GM12865 (cell line): ENCODE measurements at places on chromosomes 3 and 15.

DNA sequence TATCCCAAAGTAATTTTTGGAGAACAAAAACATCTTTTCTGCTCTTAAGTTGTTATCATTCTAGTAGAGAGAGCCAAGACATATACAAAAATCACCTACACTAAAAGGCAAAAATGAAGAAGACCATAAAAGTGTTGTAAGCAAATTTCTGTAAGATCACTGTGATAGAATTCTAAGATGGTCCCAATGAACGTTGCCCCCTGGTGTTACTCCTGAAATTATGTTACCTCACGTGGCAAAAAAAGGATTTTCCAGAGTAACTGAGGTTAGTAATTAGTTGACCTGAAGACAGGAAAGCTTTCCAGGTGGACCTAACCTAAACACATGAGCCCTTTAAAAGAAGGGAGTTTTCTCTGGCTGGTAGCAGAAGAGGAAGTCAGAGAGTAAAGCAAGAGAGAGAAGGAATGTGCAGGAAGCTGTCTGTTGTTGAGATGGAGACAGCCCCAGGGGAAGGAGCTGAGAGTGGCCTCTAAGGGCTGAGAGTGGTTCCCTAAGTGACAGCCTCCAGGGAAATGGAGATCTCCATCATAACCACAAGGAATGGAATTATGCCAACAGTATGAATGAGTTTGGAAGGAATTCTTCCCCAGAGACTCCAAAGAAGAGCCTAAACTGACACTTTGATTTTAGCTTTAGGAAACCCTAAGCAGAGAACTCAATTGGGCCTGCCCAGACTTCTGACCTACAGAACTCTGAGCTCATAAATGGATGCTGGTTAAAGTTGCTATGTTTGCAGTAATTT is 205.9 kb downstream of the CD47 start:
- no peak for DNase-seq

GRCh38 chr15:53573091-53573490 is 186.4 kb downstream of the WDR72 start:
- no peak for DNase-seq

DNA sequence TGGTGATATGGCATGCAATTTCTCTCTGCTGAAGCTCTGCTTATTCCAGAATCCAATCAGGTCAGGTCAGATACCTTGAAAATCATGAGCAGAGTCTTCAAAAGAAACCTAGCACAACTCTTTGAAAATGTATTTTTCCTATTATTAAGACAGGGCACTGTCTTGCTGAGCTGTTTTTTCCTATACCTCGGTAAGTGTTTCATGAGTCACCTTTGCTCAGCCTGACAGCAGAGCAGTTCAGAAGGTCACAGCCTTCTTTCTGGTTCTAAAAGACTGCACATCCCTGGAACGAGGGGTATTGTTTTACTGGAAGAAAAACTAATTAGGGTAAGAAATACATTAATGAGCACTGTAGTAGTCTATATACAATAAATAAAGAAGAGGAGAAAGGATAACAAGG is 422.0 kb downstream of the SOX2 start:
- DNase-seq, result no peak

DNA sequence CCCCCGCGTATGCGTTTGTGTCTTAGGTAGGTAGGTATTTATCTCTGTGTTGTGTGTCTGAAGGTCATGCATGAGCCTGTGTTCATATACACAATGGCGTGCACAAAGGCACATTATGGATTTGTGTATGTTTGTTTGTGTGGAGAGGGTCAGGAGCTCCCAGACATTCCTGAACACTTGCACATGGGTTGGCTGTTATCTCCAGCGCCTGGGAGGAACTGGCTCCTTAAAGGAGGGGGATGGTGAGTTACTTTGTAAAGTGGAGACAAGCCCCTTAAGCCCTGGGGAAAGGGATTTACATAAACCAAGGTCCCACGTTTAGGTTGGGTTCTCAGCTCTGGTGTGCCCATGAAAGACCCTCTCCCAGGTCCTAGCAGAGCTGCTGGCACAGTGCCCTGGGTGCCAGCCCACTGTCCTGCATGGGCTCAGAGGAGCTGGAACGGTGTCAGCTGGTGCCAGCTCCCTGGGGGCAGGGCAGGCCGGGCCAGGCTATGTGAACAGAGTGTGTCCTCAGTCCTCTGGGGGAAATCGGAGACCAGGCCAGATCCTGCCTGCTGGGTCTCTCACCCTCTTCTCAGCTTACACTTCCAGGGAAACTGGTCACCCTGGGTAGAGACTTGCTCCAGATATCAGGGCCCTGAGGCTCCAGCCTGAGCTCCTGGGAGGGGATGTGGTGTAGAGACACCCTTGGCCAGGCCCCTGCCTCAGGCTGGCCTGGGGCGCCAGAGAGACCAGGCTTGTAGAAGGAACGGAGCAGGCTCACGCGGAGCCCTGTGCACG is 25.1 kb downstream of the SNX33 start:
- DNase-seq, result no peak

DNA sequence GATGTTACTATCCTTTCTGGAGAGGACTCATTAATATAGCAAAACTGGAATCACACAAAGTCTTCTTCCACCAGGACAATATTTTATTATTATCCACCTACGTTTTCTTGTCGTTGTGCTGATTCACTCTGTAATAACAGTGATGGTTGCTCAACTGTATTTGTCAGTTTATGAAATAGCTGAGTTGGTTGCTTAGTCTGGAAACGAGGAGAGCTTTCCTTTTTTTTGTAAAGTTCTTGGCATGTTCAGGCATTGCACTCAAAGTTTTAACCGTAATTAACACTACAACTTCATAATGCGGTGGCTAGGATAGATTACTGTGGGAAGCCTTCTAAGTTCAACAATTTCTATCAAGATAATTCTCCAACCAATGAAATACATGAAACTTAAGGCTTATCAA is 131.2 kb downstream of the RAP2B start:
- DNase-seq, result no peak

DNA sequence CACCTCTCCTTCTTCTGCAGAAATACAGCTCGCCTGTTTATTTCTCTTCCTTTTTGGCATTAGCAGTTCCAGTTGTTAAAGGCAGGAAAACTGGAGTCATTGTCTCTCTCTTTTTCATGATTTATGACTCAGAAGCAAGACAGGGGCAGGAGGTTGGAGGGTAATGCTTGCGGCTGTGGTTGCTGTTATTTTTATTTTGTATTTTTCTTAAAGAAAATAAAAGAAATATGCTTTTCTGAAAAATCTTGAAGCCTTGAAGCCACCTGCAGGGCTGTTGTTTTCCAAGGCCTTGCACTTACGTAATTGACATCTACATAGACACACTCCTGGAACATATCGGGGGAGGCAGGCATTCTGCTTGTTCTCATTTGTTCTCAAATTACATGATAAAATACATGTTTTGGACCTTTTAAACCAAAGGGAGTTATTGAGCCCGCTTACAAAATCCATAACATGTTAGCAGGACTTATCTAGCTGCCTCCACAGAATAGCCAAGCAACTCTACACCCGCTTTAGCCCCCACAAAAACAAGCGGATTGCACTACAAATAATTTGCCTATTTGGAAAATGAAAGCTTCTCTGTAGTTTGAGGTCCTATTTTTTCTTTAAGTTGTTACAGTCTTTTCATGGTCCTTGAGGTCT is 1004.6 kb upstream of the NR2F2 start:
- no peak for DNase-seq

GRCh38 chr3:171240504-171240835 is 213.9 kb upstream of the SLC2A2 start:
- DNase-seq, result no peak

GRCh38 chr3:15557511-15557946 is 36.0 kb upstream of the COLQ start:
- DNase-seq, result peak; percentile 80

- DNase-seq, result no peak
Observed at GRCh38 chr15:87498560-87498959, 758.0 kb downstream of the NTRK3 start.

GRCh38 chr3:5012367-5012766 is 33.1 kb downstream of the BHLHE40 start:
- DNase-seq, result no peak

GRCh38 chr3:119536757-119537156 is 22.7 kb downstream of the CD80 start:
- no peak for DNase-seq

- DNase-seq, result peak; percentile 62
Observed at GRCh38 chr15:65189102-65189740, 4.1 kb upstream of the CLPX start.

GRCh38 chr3:57100046-57100695 is 39.7 kb downstream of the SPATA12 start:
- DNase-seq, result peak; percentile 70

- DNase-seq, result no peak
Observed at GRCh38 chr3:183779896-183780465, 45.4 kb downstream of the MAP6D1 start.

GRCh38 chr3:189698811-189699210 is 67.6 kb downstream of the TP63 start:
- DNase-seq, result no peak

DNA sequence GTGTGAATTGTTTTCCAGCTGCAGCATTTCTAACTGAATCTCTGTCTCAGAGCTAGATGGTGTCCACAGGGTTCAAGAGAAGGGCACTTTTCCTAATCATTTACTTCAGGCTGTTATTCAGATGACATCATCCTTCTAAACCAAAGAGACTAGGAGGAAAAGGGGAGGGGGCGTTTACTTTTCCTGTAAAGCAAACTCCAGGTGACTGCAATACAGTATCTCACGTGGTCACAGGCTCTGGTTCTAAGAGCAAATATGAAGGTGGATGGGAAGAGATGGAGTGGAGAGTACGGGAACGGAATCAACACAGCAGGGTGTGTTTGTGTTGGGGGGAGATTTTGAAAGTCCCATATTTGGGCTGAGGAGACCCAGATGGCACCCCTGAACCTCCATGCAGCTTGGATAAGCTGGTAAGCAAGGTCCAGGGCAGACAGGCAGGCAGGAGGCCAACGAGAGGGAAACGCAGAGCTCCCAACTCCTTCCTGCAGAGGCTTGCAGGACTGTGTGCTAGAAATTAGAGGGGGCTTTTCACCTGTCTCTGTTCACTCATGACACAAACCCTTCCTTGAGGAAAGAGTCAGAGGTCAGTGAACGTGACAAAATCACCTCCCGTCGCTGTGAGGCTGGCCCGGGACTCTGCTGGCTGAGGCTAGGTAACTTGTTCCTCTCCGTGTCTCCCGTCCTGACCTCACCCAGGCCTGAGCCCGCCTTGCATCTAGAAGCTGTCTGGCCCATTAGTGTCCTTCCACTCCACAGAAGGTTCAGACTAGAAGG is 151.2 kb downstream of the OPA1 start:
- DNase-seq, result no peak

GRCh38 chr3:188788621-188789081 is 383.1 kb upstream of the TPRG1 start:
- DNase-seq, result peak; percentile 4

GRCh38 chr3:184558726-184559125 is 2.9 kb upstream of the EPHB3 start:
- DNase-seq, result no peak
